ENCODE measurements at places on chromosomes 12 and 14.

GRCh38 chr12:75606151-75606550 lies 94.7 kb upstream of the KRR1 start:
- no peak for DNase-seq

DNA sequence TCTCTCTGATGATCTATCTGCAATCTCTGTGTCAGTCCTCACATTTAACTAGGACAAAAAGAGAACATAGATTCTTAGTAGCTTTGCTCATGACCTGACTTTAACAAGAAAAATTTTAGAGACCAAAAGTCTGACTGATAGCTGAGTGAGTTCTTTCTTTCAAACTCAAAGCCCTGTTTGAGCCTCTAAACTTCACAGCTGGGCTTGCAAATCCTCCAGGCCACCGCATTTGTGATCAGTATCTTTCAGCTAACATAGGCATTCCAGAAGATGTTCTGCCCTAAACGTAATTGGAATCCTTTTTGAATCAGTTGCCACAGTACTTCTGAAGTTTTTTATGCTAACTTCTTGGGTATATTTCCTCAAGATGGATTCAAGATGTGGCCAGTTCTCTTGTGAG lies 459.0 kb downstream of the DPF3 start:
- no peak for DNase-seq

- DNase-seq, result no peak
Observed at GRCh38 chr12:4992871-4993270, 50.8 kb upstream of the KCNA5 start.

GRCh38 chr14:80587096-80587724 lies 354.3 kb downstream of the CEP128 start:
- no peak for DNase-seq

DNA sequence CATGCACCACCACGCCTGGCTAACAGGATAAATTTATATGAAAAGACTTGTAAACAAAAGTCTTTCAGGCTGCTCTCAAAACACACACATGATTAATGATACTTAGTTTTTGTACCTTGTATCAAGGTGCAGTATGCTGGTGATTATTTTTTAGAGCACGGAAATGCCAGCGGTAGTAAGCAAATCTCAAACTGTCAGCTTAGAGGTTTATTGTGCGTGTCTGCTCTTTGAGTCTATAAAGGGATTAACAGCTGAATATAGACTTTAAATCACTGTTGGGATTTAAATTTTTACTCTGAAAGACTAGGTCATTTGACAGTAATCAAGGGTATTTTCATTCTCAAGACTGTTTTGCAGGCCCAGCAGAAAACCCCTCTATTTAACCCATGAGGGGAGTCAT lies 50.5 kb downstream of the PLEKHA5 start:
- DNase-seq, result no peak

DNA sequence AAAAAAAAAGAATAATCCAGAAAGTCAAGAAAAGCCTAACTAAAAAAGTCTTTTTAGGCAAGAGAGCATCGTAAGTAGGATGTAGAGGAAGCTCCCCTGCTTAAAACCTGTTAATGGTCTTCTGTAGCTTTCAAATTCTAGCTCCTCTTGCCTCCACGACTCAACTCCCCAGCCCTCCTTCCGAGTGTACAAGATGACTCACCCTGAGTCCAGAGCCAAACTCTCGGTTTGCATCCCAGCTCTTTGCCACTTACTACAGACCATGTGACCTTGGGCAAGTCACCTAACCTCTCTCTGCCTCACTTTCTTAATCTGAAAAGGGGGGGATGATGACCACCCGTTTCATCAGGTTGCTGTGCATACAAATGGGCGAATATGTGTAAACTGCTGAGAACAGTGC lies 460.4 kb downstream of the DPF3 start:
- DNase-seq, result no peak

- DNase-seq, result no peak
Observed at GRCh38 chr12:127873306-127873705, 393.7 kb upstream of the TMEM132C start.

GRCh38 chr12:57842342-57843294 lies 3.9 kb downstream of the CTDSP2 start:
- DNase-seq, result no peak

DNA sequence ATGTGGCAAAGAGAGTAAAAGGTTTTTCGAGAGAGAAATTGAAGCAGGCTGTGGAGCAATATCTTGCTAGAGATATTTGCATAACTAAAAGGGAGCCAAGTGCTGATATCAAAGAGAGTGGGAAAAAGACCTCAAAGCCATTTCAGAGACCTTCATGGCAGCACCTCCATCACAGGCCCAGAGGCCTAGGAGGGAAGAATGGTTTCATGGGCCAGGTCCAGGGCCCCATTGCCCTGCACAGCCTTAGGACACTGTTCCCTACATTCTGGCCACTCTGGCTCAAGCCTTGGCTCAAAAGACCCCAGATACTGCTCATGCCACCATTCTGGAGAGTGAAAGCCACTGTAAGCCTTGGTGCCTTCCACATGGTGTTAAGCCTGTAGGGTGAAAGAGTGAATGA lies 50.0 kb upstream of the LYZ start:
- no peak for DNase-seq

GRCh38 chr12:96383991-96384390 lies 16.2 kb downstream of the CDK17 start:
- DNase-seq, result no peak

DNA sequence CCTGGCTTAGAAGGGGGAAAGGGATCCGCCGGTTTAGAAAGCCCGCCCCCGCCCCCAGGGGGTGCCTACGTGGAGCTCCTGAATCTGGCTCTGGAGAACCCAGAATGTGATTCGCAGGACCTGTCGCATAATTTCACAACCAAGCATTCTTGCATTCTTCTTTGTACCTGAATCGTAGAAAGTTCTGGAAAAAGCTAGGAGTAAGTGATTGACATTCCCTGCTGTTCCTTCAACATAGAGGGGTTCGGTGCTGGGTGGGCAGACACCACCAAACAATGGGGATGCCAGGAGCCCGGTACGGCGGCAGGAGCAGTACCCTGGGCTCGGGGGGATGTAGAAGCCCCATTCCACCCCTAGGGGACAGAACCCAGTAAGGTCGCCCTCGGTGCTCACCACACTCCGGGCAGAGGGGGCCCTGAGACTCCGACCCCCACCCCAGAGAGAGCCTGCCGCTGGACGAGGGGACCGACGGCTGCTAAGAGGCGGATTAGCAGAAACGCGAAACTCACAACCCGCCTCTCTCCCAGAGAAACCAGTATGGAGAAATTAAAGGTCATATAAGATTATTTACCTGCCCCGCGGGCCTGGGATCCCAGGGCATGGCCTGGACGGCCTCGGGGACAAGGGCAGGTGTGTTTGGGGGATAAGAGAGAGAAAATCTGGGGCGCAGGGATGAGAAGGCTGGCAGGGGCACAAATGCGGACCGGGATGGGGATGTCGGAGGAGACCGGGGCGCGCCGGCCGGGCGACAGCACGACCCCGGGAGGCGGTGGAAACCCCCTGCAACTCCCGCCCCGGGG lies 520 bp downstream of the CSRP2 start:
- DNase-seq, result peak; percentile 51

DNA sequence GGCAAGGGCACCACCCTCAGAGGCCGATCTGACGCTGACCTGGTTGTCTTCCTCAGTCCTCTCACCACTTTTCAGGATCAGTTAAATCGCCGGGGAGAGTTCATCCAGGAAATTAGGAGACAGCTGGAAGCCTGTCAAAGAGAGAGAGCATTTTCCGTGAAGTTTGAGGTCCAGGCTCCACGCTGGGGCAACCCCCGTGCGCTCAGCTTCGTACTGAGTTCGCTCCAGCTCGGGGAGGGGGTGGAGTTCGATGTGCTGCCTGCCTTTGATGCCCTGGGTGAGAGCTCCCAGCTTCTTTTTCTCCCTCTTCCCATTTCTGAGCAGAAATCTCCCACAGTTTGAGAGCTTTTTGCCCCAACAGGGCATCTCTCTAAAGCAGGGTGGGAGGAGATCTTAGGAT lies 1.8 kb downstream of the OAS1 start:
- DNase-seq, result no peak

DNA sequence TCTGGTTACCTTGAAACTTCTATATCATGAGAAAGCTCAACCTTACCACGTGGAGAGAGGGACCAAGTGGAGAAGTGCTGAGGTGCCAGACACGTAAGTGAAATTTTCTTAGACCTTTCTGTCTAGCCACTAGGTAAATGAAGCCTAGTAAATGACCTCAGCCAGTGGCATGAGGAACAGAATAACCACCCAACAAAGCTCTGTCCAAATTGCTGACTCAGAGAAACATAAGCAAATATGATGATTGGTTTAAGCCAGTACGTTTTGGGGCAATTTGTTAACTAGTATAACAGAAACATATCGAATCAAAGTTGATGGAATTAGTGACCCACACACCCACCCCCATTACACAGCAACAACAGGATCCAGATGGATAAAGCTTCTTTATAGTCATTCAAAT lies 75.2 kb upstream of the MAX start:
- DNase-seq, result no peak

- DNase-seq, result no peak
Observed at GRCh38 chr14:63933110-63933509, 80.3 kb downstream of the SYNE2 start.

- no peak for DNase-seq
Observed at GRCh38 chr14:64423987-64424386, 35.8 kb downstream of the MTHFD1 start.

- DNase-seq, result no peak
Observed at GRCh38 chr12:125487336-125487735, 422.1 kb downstream of the AACS start.

- peak; percentile 10 for DNase-seq
Observed at GRCh38 chr14:32588448-32589320, 259.6 kb downstream of the AKAP6 start.

- no peak for DNase-seq
Observed at GRCh38 chr14:95468448-95469133, 47.9 kb downstream of the SYNE3 start.

DNA sequence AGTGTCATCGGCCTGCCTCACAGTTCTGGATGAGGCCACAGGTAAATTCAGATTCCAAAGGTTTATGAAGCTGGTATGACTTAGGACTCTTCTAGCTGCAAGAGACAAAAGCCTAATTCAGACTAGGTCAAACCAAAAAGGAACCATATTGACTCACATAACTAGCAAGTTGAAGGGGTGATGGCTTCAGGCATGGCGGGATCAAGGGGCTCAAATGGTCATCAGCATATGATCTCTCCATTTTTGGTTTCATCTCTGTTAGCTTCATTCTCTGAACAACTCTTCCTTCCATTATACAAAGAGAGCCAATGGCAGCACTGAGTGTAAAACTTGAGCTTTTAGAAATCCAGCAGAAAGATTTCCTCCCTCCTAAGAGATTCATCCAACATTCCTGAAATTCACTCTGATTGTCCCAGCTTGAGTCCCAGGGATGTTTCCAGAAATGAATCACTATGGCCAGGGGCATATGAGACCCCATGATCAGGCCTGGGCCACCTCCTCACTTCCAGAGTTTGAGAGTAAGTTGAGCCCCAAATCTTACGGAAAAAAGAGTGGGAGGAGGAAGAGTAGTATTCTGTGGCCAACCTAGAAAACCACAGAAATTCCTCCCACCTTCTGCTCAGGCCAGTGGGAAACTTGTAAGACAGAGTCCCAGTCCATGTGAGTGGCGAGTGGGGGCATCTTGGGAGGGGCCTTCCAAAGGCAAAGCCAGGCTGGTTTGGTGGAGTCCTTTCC lies 2.0 kb upstream of the MAP1LC3B2 start:
- DNase-seq, result no peak

GRCh38 chr14:70005281-70005805 lies 126.1 kb downstream of the SMOC1 start:
- DNase-seq, result no peak

GRCh38 chr12:9648701-9649531 lies 20.6 kb upstream of the CLEC2D start:
- DNase-seq, result no peak

DNA sequence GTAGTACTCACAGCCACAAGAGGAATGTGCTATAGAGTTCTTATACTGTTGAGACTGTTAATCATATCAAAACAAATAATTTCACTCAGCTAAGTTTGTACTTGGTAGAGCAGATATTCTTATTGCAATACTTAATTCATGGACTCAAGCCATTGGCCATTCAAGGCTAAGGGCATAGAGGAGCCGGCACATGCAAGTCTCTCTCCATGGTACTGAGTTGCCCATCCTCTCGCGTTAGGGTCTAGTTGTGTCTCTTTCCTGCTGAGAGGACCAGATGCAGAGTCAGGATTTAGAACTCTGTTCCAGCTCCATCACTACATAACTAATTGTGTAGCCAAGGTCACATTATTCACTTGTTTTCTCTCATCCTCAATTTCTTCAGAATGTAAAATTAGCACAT lies 14.4 kb upstream of the TUNAR start:
- DNase-seq, result no peak

- DNase-seq, result no peak
Observed at GRCh38 chr12:33825986-33826602, 196.2 kb upstream of the ALG10 start.

DNA sequence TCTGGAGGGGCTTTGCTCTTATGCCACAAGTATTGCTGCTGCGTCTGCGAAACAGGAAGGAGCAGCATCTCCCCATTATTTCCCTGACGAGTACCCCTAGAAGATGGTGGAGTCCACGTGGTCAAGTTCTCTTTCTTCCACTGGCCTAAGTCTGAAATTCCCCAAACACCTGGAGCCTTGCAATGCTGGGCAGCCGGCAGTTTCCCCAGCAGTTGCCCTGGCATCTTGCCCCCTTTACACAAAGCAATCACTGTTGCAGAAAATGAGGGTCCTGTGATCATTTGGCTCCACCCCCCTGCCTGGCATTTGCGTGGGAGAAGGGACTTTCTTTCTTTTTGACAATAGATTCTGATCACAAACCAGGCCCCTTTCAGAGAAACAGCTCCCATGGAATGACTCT lies 56.9 kb downstream of the FOS start:
- no peak for DNase-seq

DNA sequence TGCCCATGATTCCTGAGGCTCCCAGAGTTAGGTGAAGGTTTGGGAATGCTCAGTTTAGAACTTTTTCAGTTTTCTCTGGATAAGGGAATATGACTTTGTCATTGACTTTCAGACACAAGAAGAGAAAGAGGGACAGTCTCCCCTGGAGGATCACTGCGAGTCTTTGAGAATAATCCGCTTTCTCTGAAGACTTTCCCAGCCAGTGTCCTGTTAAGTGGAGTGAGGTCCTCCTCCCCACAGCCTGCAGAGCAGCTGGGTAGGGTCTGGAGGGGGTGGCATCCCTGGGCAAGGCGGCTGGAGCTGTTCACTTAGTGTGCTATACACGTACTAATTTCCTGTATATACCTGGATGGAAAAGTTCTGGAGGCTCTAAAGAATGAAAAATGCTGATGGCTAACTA lies 8.5 kb upstream of the RAB35 start:
- DNase-seq, result no peak

- DNase-seq, result peak; percentile 79
Observed at GRCh38 chr14:55107766-55108554, 21.1 kb upstream of the LGALS3 start.

DNA sequence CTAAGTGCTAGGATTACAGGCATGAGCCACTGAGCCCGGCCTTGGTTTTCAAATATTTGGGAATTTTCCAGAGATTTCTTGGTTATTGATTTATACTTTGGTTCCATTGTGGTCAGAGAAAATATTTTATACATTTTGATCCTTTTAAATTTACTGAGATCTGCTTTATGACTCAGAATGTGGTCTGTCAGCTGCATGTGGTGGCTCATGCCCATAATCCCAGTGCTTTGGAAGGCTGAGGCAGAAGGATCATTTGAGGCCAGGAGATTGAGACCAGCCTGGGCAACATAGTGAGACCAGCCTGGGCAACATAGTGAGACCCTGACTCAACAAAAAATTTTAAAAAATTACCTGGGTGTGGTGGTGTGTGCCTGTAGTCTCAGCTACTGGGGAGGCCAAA lies 49.8 kb downstream of the ADCK1 start:
- no peak for DNase-seq

GRCh38 chr14:59347511-59347900 lies 117.7 kb downstream of the GPR135 start:
- no peak for DNase-seq

Data from K562 (cell line).